Chondrocyte (in vitro differentiated cells): ENCODE measurements at places on chromosomes 6 and 20.

- H3K27ac ChIP-seq, result no peak overlapping the region
- H3K4me1 ChIP-seq, result peaks cover 29% of the 10 kb centered on the region
- peaks cover 5% of the 10 kb centered on the region for H3K27me3 ChIP-seq
- DNase-seq, result no peak
- H3K4me3 ChIP-seq, result no peak overlapping the region
Measured at GRCh38 chr6:10532392-10532791, 11.2 kb downstream of the GCNT2 start.

DNA sequence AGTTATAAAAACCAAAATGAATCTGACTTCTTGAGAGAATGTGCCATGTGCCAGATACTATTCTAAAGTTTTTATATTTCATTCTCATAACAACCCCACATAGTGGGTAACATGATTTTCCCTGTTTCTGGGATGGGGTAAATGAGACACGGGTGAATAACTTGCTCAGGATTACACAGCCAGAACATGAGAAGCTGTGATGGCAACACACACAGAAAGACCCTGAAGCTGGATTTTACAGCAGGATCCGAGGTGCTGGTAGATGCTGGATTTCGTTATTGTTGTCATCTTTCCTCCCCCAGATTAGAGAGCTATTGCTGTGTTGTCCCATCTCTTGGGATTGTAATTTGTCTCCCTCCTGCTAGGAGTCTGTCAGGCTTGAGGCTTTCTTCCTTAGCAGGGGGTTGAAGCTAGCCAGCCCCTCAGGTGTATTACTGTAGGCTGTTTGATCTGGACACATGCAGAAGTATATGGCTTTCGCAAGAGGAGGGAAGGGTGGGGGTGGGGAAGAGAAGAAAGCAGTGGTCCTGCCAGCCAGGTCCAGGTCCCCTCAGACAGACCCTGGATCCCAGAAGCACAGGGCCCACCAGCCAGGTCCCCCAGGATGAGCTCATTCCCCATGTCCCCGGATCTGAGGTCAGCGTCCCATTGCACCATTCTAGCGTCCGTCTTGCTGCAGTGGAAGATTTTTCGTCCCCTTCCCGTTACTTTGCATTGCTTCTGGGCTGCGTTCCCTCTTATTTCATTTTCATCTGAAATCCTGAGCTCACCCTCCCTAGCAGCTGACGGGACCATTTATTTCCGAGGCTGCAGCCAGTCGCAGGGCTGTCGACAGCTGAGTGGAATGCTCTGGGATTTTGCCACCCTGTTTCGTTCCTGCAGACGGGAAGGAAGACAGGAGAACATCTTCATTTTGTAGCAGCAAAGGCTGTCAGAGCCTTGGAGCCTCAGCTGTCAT lies 7.3 kb upstream of the KCNG1 start:
- no peak overlapping the region for H3K27ac ChIP-seq
- peaks cover 39% of the 10 kb centered on the region for H3K27me3 ChIP-seq

GRCh38 chr20:59561614-59562277 lies 42.6 kb upstream of the PHACTR3 start:
- peaks cover 21% of the 10 kb centered on the region for H3K27me3 ChIP-seq
- DNase-seq, result no peak
- no peak overlapping the region for H3K4me3 ChIP-seq
- H3K36me3 ChIP-seq, result no peaks in the 10 kb centered on the region
- H3K27ac ChIP-seq, result no peak overlapping the region

DNA sequence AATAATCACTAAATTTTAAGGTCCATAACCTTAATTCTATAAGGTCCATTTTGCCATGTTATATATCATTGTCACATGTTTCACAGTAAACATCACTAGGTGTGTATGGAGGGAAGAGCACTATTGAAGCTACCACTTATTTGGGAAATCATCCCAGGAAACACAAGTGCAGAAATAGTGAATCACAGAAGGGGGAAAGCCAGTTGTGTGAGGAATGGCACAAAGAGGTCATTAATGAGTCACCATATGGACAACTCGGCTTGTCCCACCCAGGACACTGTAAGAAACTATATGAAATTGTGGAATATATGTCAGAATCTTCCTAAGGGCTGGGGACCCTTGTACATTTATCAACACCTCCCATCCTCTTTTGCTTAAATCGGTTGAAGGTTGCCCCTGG lies 13.7 kb downstream of the BTN3A1 start:
- DNase-seq, result no peak
- H3K27me3 ChIP-seq, result no peaks in the 10 kb centered on the region
- H3K27ac ChIP-seq, result no peak overlapping the region
- H3K4me1 ChIP-seq, result peaks cover 9% of the 10 kb centered on the region
